ENCODE measurements at places on chromosomes 1 and 21. TPM values are rescaled to one million over a fixed set of nuclear protein-coding genes. Genes with fewer than 3 reads are reported as not detected.

CXADR gene
- polyA plus RNA-seq, result 1.8 TPM

FHAD1 gene
- polyA plus RNA-seq, result 0.30 TPM

FAM72A gene
- 2.3 TPM for polyA plus RNA-seq

NIT1 gene
- 41.2 TPM for polyA plus RNA-seq

SPOCD1 gene
- polyA plus RNA-seq, result 1.0 TPM

SLC25A34 gene
- polyA plus RNA-seq, result 2.3 TPM

GUCA2B gene
- polyA plus RNA-seq, result 1.5 TPM

CD244 gene
- polyA plus RNA-seq, result 0.02 TPM

PGBD5 gene
- 0.48 TPM for polyA plus RNA-seq

FOXE3 gene
- polyA plus RNA-seq, result not detected

XCL1 gene
- 0.15 TPM for polyA plus RNA-seq

BEST4 gene
- polyA plus RNA-seq, result not detected

TIAM1 gene
- polyA plus RNA-seq, result 2.7 TPM

ERICH3 gene
- 0.05 TPM for polyA plus RNA-seq

CD1D gene
- polyA plus RNA-seq, result not detected

PFKFB2 gene
- 3.3 TPM for polyA plus RNA-seq

TSPAN1 gene
- 3.0 TPM for polyA plus RNA-seq

ETV3L gene
- polyA plus RNA-seq, result not detected

CLCA4 gene
- 0.11 TPM for polyA plus RNA-seq

FAM43B gene
- 0.28 TPM for polyA plus RNA-seq

CFAP107 gene
- not detected for polyA plus RNA-seq

ACOT7 gene
- 6.5 TPM for polyA plus RNA-seq

LIN28A gene
- polyA plus RNA-seq, result not detected

ZZZ3 gene
- 9.3 TPM for polyA plus RNA-seq

MAN1C1 gene
- 18.2 TPM for polyA plus RNA-seq

CD84 gene
- polyA plus RNA-seq, result 0.40 TPM

SLAMF1 gene
- not detected for polyA plus RNA-seq

PKP1 gene
- 6.2 TPM for polyA plus RNA-seq

GIPC2 gene
- polyA plus RNA-seq, result 11.8 TPM

TMIGD3 gene
- 0.49 TPM for polyA plus RNA-seq

MAPKAPK2 gene
- polyA plus RNA-seq, result 24.3 TPM

OR2L5 gene
- not detected for polyA plus RNA-seq

TPTE gene
- polyA plus RNA-seq, result not detected

FMO5 gene
- 7.6 TPM for polyA plus RNA-seq

LRRC7 gene
- polyA plus RNA-seq, result 0.22 TPM

NUF2 gene
- 0.24 TPM for polyA plus RNA-seq

Measured in adipose tissue (tissue), 3 donors.